ENCODE measurements at places on chromosomes 7 and 10.

- DNase-seq: peak; percentile 89
Observed at GRCh38 chr7:98802088-98802780, 67.6 kb downstream of the TMEM130 start.

- no peak for DNase-seq
Observed at GRCh38 chr7:153698046-153698445, 354.2 kb upstream of the DPP6 start.

DNA sequence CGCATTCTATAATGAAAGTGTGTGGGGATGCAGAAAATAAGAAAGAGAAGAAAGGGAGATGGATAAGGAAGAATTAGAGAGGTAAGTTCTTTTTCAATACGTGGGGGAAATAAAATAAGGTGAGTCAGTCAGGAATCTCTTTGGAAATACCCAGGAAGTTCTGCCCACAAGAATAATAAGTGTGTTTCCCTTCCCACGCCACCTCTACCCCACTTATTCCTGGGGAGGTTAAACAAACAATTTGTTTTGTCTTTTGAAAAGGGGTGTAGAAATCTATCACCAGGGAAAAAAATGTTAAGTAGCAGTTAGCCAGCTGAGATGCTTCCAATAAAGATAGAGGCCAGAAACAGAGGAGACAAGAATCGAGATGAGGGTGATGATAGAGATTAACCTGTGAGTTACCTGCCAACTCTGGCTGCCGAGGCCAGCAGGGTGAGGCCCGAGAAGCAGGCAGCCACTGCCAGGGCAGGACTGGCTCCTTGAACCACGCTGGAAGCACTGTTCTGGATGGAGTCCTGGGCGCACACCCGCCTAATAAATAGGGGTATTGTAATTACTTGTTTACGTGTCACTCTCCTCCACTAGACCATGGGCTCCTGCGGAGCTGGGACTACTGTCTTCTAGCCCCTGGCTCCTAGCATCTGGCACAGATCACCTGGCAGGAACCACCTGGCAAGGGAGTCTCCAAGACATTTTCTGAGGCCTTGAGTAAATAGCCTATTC lies 191.3 kb downstream of the FGFR2 start:
- no peak for DNase-seq

- DNase-seq: no peak
Observed at GRCh38 chr10:71770255-71770654, 3.1 kb downstream of the VSIR start.

DNA sequence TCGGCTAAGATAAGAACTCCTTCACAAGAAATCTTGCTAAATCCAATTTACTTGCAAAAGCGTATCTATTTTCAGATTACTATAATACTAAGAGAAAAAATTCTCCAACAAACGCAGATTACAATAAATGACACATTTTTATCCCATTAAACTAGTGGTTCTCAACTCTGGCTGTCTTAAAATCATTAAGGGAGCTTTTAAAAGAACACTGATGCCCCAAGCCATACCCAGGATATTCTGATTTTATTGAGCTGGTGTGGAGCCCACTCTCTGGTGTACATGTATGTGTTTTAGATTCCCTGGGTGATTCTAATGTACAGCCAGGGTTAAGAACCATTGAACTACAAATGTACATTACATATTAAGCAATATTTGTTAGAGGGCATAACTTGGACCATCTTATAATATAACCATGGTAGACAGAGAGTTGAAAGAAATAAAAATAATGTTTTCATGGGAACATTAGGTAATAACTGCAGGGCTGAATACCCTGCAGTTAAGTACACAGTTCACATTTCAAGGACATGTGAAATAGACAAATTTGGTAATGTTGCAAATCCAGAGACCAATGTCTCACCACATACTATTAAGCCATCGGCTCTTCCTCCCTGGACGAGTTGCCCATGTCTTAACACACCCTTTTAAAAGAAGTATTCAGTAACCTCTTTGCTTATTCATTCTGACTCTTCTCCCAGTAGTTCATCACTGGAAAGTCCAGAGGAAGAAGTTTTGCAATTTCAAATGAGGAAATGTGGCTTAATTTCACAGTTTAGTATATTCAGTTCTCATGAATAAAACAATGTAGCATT lies 6.2 kb downstream of the GSAP start:
- DNase-seq: no peak

GRCh38 chr7:1225441-1226185 lies 7.1 kb upstream of the UNCX start:
- no peak for DNase-seq

- DNase-seq: no peak
Observed at GRCh38 chr10:57692255-57692980, 575.3 kb downstream of the IPMK start.

GRCh38 chr10:80149123-80149522 lies 16.6 kb downstream of the PLAC9 start:
- DNase-seq: no peak

DNA sequence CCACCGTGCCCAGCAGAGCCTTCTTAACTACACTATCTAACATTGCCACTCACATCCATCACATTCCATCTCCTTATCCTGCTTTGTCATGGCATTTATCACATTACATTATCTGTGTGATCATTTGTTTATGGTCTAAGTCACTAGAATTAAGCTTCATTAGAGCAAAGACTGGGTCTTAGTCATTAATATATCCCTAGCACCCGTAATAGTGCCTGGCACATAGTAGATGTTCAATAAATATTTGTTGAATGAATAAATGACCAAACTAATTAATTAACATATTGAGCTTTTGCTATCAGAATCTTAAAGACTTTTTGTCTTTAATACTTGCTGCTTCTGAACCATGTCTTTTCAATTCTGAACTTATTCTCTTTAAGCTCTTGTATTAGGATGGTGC lies 5.9 kb upstream of the COPG2 start:
- no peak for DNase-seq

DNA sequence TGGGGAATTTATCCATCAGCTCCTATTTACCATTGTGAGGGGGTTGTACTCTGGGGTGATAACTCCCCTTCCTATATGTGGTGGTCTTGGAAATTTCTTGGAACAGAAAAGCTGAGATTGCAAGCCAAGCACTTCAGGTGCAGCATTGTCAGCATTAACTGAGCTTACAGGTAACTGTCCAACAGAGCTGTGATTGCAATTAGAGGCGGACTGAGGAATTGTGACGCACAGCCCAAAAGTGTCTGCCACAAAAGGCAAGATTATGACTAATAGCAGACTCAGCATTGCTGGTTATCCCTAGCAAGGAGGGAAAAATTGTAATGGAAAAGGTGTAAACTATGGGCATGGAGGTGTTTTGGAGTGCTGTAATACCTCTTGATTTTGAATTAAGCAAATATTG lies 126.1 kb upstream of the AGR3 start:
- no peak for DNase-seq

- DNase-seq: no peak
Observed at GRCh38 chr7:128067983-128068382, 36.7 kb upstream of the LRRC4 start.

Data from coronary artery (tissue), 2 donors.